EL (cell line): ENCODE measurements at places on chromosomes 16 and 17.
A peak's percentile ranks its signal among the peaks of the same experiment; 100 is the strongest.

GRCh38 chr17:36755586-36755985 lies 154.2 kb downstream of the MRM1 start:
- peak; percentile 8 for DNase-seq

DNA sequence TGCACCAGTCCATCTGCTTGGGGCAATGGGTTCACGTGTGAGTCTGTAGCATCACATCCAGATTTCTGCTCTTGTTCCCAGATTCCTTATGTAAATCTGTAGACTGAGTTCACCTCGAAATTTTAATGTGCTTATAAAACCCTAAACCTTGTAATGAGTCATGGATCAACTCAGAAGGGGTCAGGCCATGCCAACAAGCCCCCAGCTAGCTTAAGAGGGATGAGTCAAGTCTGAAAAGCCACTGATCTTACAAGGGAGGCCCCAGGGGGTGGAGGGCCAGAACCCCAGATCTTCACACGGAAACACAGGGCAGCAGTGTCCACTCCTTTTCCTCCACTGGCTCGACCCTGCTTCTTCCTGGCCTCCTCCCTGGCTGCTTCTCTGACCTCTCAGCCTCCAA lies 399.1 kb upstream of the CDH5 start:
- DNase-seq = peak; percentile 81

- no peak for DNase-seq
These were observed 93.3 kb upstream of the TNRC6C start for GRCh38 chr17:77865112-77865611.

DNA sequence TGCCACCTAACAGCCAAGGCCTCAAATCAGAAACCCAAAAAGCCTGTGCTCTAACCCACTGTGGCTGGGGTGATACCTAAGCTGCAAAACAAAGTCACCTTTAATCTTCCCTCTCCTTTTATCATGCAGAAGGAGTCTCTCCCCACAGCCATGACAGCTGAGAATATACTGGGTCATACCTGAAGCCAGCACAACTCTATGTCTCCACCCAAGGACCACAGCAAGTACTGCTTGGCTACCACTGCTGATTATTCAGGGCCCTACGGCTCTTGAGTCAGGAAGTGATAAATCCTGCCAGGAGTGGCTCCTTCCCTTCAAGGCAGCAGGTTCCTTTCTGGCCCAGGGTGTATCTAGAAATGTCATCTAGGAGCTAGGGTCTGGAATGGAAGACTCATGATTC lies 151.5 kb upstream of the TOM1L1 start:
- DNase-seq = no peak

DNA sequence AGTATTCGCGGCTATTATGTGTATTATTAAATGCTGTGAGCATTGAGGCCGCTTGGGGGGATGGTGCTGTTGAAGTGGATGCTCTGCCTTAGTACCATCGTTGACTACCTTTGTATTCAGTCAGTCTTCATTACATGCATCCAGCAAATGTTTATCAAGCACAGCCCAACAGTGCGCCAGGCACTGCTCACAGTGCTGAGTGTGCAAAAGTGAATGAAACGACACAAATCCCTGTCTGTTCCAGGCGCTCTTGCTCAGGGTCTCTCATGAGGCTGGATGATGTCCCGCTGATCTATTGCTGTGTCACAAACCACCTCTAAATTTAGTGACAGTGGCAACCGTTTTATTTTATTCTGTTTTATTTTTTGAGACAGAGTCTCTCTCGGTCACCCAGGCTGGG lies 53.8 kb downstream of the OTOA start:
- DNase-seq = no peak

- DNase-seq = no peak
These were observed 4.4 kb downstream of the TEDC2 start for GRCh38 chr16:2464333-2464732.

DNA sequence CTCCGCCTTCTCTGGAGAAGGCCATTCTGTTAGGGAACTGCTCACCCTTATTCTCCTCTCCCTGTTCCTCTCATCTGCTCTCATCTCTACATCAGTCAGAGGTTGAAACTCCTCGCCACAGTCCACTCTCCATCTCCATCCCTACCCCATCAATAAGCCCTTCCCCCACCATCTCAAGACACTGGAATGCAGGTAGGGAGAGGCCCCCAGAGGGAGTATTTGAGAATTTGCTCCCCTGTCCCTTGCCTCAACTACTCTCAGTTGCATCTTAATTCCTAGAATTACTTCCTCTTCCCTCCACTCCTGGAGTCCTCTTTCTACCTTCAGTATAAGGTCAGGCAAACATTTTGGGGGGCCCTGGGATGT lies 2.0 kb upstream of the AATF start:
- no peak for DNase-seq

- no peak for DNase-seq
These were observed 42.6 kb downstream of the CPNE2 start for GRCh38 chr16:57134982-57135381.

DNA sequence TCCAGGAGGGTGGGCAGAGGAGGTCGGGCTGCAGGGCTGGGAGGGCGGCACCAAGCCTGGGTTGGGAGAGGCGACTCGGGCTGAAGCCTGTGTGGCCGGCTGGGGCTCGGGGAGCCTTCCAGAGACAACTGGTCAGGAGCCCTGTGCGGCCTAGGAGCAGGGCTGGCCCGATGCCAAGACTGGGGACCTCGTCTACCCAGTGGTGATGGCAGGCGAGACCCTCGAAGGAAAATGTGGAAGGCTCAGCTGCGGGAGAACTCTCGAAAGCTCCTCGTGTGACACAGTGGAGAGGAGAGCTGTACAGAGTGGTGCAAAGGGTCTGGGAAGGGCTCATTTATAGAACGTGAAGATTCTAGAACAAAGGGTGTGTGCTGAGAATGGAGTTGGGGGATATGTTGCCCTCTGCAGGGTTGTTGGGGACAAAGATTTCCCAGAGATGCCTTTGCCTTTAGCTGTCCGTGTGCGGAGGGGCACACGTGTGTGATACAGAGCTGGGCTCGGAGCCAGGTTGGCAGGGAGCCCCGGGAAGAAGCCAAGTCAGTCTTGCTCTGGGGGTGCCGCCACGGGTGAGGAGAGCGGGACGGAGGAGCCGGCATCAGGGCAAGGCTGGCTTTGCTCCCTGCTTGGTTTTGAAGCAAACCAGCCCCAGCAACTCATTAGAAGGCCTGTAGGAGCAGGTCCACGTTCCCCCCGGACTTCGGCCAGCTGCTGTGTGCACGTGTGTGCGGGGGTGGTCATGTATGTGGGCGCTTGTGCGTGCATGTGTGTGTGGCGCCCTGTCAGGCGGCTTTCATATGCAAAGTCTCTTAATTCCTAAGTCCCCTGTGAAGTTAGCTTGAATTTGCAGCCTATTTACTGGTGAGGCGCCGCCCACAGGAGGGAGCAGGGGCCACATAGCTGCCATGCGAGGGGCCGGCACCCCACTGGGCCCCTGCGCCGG lies 132.4 kb upstream of the CHMP6 start:
- DNase-seq = peak; percentile 95

DNA sequence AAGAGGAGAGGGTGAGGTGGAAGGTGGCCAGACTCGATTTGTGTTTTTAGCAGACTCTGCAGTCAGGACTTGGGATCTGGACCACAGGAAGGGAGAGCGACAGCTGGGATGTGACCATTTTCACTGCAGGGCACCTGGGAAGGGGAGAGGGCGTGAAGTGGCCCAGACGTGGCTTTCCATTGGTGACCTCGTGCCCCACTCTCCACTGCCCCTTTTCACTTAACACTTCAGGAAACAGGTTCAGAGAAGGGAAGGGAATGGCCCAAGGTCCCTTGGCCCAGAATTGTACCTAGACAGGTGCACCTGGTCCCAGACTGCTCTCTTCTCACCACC lies 22.9 kb upstream of the MPRIP start:
- no peak for DNase-seq
